ENCODE measurements at places on chromosomes 1 and 21.

DNA sequence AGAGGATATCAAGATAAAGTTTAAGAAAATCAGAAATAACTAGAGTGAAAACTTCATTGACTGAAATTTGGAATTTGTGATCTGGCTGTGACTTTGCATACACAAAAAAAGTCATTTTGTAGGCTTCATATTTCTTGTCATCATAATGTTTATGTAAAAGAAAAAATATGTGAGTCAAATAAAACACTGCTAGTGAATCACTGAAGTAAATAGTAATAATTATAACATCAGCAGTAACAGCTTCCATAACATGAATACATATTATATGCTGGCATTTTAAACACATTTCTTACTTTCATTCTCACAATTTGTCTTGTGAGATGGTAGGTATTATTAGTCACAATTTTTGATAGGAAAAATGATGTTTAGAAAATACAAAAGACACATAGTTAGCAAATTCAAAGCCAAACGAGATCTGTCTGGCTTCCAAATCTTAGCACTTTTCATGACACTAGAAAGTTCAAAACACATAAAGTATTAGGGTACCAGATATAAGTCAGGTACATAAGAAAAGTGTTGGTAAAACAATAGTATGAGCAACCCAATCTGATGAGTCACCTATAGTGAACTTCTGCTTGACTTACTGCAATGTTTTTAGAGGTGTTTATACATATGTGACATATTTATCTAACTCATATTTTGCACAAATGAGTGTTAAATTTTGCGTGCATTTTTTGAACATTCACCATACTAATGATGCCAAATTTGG, 241.0 kb upstream of the SNX7 start:
- DNase-seq = no peak

GRCh38 chr1:241810769-241811405, 37.1 kb upstream of the EXO1 start:
- DNase-seq = no peak

DNA sequence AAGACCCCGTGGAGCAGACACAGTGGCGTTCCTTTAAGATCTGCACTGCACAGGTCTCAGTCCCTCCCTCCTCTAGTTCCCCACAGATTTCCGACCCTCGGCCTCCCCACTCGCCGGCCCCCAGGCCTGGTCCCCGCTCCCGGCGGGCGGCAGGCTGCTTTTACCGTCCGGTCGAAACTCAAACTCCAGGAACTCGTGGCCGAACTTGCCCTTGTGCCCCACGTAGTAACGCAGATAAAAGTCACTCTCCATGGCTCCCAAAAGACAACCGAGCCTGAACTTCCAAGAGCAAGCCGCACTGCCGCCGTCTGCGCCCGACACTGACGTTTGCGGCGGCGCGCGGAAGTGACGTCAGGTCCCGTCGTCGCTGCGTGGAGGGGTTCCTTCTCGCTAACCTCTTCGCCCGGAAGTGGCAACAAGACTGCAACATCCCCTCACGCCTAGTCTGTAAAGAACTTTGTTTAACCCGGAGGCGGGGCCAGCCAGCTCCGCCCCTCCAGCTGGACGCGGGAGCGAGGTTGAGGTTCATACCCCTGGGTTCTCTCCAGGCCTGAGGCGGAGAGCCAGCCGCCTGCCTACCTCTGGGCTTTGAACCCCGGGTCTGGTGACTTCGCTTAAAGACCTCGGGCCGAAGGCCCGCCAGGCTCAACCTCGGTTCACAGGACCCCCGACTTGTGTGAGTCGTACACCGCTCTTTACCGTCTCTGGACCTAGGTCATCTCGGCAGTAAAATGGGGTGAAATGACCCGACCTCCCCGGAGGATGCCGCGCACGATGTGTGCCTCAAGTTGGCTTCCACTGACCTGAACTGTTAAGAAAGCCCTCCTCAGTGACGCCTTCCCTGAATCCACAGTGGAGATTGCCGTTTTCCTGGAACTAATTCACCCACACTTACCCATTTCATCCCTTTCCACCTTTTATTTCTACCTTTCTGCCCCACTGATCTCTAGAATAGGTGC, at the start of gene MAGOH:
Gene MAGOH (minus strand): TSS at position 322 of the 959 bp plus-strand sequence. CDS start 70 bp downstream, at position 252.
- DNase-seq = peak; percentile 93

DNA sequence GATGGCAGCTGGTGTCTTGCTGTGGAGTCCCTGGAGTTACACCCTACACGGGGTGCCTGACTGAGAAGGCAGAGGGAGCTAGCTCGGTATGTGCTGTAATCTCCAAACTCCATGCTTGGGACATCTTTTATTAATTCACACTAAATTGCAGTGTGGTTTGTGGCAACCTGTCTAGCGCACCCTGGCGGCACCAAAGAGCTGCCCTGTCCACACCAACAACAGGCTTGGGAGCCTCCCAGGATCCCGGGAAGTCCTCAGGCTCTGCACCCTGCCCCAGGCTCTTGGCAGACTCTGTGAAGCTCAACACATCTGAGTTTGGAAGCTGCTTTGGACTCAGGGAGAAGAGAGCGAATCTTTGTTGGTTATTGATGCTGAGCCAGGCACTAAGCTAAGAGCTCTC, 138.9 kb downstream of the IGSF21 start:
- DNase-seq = no peak

DNA sequence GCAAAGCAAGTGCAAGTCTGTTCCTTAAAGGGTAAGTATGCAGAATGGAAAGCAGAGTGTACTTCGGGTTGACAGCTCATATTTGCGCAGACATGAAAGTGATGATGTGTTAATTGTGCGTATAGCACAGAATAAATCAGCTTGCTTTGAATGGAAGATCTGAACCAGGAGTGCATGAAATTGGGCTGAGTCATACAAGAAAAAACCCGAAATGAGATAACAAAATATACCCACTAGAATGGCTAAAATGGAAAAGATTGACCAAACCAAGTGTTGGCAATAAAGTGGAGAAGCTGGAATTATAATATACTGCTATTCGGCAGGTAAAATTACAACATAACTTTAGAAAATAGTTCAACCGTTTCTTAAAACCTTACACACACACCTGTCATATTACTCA, 28.5 kb downstream of the CR1L start:
- DNase-seq = no peak

DNA sequence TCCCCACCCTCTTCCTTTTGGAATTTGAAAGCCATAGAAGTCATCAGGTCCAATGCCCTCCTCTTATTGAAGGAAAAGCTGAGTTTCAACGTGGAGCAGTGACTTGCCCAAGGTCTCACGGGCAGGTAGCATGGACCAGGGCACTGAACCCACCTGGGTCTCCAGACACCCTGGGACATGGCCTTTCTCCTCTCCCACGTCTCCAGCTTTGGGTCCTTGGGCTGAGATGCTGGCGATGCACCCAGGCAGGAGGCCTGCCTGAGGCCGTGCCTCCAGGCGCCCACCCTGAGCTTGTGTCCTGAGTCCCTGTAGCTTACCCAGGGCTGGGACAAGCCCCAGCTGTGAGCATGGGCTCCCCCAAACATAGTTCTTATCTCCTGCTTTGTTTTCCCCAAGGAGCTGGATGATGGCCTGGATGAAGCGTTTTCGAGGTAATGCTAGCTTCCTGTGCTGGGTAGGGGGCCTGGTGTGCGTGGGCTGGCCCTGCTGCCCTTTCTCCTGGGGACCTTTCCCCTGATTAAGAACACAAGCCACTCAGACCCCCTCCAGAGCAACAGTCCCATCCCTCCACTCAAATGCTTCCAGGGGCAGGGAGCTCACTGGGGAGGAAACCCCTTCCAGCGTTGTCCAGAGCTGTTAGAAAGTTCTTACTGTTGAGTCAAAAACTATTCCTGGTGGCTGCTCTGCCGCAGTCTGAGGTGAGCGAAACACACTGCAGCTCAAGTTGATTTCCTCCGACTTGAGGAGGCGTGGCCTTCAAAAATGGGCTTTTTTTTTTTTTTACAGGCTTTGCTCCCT, 21.6 kb downstream of the LDLRAP1 start:
- peak; percentile 57 for DNase-seq

DNA sequence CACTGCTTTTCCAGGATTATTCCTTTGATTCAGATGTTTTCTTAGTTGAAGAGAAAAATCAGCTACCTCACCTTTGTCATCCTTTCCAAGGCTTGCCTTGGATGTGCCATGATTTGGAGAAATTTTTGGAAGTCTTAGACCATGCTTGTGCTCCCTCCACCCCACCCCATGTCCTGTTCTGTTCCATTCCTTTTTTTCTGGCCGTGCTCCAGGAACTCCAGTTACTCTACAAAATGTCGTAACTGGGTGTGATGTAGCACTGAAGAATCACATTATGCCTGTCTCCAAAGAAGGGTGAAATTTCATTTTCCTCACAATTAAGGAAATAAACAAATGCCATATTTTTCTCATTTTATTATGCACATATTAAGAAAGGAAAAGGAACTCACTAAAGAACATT, 217.8 kb upstream of the ZRANB2 start:
- DNase-seq = no peak

GRCh38 chr1:169521226-169521625, 35.5 kb upstream of the SLC19A2 start:
- no peak for DNase-seq

DNA sequence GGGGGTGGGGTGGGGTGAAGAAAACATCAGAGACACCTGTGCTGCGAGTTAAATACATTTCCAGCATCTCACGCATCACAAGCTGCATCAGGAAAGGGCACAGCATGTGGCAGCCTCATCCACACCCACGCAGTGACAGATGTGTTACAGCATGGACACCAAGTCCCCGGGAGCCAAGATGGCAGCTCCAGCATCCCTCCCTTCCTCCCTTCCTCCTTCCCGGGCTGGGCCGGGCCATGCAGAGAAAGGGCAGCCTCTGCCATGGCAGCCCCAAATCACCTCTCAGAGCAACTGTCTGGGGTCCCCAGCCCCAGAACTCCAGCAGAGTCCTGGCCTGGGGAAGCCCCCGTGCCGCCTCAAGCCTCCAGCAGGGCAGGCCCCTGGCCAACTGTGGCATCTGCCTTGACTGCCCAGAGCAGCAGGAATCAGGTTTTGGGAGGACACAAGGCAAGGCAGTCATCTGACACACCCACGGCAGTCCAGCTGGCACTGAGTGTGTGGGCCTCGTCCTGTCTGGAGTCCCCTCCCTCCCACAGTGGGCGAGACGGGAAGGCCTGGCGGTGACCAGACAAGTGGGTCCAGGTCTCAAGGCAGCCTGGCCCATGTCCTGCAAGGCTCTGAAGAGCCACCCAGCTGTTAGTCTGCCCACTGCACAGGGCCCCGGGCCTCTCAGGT, 6.2 kb downstream of the SMIM1 start:
- no peak for DNase-seq

DNA sequence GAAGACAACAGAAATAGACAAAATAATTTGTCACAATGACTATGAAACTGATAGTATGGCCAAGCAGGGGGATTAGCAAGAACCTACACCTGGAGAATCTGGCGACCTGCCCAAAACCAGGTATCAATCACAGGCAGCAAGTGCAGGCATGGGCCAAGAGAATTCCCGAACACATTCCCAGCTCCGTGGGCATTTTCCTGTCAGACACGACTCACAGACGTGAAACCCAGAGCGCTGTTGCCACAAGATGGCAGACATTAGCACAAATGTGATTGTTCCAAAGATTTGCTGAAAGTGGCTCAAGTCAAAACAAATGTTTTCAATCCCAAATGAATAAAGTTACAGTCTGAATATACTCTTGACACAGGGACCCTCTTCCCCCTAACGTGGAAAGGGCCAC, 36.8 kb downstream of the HLCS start:
- DNase-seq = no peak

DNA sequence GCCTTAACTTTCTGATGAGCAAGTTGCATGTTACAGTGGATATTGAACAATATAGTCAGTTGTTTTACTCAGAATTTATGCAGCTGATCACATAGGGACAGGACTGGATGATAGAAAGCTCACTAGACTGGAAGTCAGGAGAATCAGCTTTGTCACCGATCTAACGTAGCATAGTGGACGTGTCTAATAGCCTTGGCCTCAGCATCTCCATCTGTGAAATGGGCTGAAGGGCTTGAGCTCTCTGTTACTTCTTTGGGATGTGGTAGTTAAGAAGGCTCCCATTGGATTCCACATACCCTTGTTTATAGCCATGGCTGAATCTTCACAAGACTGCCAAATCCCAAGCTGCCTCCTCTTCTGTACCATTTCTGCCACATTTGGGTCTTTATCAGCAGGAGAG, 190.6 kb downstream of the GRIK1 start:
- DNase-seq = no peak

DNA sequence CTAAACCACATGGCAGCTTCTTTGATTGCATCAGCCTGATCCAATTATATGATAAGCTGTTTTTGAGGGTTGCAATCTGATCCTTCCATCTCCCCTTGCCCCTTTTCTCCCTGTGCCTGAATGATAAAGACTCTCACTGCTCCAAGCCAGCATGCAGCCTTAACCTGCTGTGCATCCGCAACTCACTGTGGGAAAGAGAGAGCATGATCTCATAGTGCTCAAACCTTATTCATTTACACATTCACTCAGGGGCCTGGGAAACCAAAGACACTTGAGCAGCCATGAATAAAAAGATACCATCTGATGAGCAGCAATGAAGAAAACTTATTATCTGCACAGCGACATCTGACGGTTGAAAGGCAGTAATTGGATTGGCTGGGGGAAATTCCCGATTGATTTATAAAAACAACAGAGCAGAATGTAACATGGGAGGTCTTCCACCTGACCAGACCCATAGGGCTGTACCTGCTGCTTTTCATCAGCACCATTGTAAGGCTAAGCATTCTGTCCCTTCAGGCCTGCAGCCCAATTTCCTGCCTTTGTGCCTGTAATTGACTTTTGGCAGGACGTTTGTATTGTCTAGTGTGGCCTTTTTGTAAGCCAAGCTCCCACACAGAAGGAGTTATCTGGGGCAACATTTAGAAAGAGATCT, 62.5 kb downstream of the KIAA0040 start:
- DNase-seq = no peak

GRCh38 chr1:160483505-160484185, 39.4 kb downstream of the SLAMF6 start:
- no peak for DNase-seq

GRCh38 chr1:221439008-221439746, 302.7 kb downstream of the DUSP10 start:
- no peak for DNase-seq

- DNase-seq = no peak
These were observed 232.6 kb downstream of the SRGAP2C start for GRCh38 chr1:121417325-121417923.

DNA sequence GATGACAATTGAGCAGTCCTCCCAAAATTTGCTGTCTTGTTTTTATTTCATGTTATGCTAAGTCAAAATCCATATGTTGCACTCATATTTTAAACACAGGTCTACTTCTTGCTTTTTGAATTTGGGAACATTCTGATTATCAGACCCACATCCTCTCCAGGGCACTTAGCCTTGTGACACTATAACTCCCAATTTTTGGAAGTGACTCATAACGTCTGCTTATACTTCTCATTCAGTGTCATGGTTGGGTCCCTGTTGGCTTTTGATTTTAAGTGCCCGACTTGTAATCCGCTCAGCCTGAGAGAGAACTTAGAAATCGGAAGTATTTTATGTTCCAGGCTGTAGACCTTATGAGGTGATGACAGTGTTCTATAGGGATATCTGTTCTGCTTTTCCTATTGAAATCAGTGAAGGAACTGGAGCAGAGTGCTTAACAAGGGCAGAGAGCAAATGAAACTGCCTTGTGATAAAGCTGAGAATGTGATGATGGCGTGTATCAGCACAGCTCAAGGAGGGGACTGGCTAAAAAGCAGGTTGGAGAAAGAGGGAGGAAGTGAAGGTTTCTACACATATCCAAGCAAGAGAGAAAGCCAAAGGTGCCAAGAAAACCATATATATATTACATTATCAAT, 136.0 kb downstream of the HLX start:
- DNase-seq = no peak

GRCh38 chr1:67650061-67650460, 34.9 kb upstream of the GADD45A start:
- DNase-seq = no peak
